Kidney capillary endothelial cell (primary cell): ENCODE measurements at places on chromosomes 6 and 20.

- DNase-seq, result no peak
These were observed 66.5 kb downstream of the PKIB start for GRCh38 chr6:122676688-122677087.

- no peak for DNase-seq
These were observed 887 bp downstream of the GABBR1 start for GRCh38 chr6:29631860-29632731.

DNA sequence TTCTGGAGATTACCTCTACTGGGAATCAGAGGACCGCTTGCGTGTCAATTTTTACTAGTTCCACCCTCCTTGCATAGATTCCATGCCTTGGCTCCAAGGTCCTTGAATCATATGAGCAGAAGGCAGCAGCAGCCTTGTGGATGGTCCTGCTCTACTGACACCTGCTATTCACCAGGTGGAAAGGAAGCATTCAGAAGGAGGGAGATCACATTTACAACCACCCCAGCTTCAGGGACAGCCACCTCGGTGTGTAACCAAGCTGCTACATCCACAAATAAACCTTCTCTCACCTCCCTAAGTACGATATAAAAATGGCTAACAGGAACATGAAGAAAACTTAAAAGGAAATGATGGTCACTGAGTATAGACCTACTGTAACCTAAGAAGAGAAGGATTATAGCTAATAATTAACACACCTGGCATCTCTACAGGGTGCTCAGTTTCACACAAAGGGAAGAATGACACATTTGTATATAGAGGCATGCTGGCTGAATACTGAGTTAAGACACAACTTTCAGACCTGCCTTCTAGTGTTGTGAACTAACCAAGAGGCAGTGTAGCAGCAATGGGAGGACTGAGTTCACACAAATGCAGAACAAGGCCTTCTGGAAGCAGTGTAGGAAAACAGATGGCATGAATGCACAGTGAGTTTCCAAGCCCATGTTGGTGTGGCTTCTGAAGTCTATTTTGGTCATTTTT lies 46.3 kb upstream of the SRPK1 start:
- DNase-seq, result no peak

DNA sequence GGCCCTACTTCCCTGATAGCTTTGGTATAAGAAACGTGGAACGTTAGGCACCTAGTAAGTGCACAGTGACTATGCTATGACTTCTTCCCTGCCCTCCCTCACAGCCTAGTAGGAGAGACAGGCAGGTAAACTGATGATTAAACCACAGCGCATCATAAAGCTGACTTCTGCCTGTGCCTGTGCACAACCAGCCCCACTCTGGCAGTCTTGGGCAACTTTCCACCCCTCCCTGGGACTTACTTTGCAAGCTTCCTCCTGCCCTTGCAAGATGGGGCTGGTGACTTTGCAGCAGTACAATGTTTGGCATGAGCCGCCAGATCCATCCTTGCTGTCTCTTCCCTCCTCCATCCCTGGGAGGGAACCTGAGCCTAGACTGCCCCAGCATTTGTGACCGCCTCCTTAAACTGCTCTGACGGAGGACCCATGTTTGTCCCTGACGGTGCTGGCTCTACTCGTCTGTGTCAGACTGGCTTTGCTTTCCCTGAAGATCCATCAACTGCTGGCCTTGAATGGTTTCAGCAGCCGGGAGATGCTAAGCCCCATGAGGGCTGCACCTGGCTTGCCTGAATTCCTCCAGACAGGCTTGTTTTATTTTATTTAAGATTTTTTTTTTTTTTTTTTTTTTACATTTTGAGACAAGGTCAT lies 36.1 kb downstream of the EFCAB8 start:
- no peak for DNase-seq

GRCh38 chr6:33175436-33176069 lies 16.7 kb downstream of the COL11A2 start:
- DNase-seq, result no peak

- DNase-seq, result peak; percentile 56
These were observed 20.9 kb downstream of the DEF6 start for GRCh38 chr6:35318196-35319171.

DNA sequence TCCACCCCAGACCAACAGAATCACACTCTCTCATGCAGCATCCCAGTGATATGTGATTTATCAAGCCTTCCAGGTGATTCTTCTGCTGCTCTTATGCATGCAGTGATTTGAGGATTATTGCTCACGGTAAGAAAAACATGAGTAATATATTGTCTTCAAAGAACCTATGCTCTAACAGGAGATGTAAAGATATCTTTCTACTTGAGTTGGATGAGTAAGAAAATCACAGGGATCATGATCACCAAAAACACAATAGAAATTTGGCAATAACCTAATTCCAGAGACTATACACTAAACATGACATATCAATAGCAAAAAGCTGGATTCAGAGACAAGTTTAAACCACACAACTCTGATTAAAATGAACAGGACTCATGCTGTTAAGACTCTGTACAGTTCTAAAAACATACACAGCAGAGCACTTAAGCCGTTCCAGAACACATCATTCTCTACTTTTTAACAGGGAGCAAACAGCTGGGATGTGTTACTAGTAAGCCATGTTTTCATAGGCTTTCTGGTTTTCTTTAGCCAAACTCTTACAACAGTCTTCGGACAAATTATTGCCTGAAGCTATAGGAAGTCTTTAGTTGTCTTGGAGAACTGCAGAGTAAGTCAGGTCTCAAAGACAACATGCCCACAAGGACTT lies 568.6 kb downstream of the HAO1 start:
- no peak for DNase-seq

- no peak for DNase-seq
These were observed 348.9 kb upstream of the MARCKS start for GRCh38 chr6:113508249-113508648.

GRCh38 chr6:41975276-41975675 lies 33.7 kb upstream of the CCND3 start:
- no peak for DNase-seq

DNA sequence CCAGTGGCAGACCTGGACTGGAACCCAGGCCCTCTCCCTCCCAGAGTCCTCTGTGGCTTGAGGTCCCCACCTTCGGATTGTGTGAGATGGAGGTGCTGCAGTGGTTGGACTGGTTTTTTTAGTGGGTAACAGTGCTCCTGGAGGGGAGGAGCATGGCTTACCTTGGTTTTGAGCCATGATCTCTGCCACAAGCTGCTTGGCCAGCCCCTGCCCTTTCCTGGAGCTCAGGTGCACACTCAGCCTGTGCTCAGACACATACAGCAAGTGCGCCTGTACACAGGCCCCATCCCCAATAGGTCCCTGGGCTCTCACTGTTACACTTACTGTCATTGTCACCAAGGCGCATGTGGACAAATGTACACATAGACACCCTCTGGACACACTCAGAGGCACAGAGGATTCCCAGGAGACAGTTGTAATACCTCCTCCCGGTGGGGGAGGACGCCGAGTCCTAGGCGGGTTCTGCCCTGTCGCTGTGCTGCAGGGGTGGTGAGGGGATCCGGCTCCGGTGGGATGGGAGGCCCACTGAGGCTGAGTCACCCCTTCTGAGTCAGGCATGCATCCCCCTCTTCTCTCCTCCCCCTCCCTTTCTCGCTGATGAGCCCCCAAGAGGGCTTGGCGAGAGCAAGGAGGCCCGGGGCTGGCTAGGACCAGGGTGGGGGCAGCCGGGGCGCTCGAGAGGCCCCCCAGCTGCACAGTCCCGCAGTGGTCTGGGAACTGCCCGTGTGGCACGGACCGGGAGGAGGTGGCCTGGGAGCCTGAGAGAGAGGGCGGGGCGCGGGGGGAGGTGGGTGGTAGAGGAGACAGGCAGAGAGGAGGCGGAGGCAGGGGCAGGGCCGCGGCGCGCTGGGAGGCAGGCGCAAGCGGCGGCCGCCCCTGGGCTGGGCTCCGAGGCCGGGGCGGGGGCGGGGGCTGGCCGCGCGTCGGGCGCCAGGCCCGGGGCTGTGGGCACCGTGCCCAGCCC lies 522 bp upstream of the EPB41L1 start:
- peak; percentile 54 for DNase-seq

GRCh38 chr20:34102342-34102741 lies 9.7 kb downstream of the EIF2S2 start:
- no peak for DNase-seq

- DNase-seq, result peak; percentile 51
These were observed 591 bp downstream of the IBTK start for GRCh38 chr6:82246802-82247504.

GRCh38 chr6:29561606-29562181 lies 2.2 kb upstream of the UBD start:
- DNase-seq, result no peak

GRCh38 chr20:57399587-57400155 lies 8.5 kb downstream of the RBM38 start:
- no peak for DNase-seq

- no peak for DNase-seq
These were observed 169.3 kb downstream of the ARID1B start for GRCh38 chr6:156946370-156946936.

DNA sequence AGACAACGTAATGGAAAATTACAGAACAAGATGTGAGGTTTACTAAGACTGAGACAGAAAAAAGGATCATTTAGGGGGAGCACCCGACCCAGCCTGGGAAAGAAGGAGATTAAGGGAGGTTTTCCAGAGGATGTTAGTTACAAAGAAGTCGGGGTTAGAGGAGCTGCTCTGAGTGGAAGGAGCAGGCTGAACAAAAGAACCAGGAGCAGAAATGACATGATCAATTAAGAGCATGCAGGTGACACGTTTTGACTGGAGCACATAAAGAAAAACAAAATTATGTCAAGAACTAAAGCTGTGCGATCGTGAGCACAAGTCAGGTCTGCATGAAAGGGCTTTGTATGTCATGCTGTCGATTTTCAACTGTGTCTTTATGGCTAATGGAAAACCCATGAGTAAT lies 417.3 kb upstream of the MARCKS start:
- no peak for DNase-seq

DNA sequence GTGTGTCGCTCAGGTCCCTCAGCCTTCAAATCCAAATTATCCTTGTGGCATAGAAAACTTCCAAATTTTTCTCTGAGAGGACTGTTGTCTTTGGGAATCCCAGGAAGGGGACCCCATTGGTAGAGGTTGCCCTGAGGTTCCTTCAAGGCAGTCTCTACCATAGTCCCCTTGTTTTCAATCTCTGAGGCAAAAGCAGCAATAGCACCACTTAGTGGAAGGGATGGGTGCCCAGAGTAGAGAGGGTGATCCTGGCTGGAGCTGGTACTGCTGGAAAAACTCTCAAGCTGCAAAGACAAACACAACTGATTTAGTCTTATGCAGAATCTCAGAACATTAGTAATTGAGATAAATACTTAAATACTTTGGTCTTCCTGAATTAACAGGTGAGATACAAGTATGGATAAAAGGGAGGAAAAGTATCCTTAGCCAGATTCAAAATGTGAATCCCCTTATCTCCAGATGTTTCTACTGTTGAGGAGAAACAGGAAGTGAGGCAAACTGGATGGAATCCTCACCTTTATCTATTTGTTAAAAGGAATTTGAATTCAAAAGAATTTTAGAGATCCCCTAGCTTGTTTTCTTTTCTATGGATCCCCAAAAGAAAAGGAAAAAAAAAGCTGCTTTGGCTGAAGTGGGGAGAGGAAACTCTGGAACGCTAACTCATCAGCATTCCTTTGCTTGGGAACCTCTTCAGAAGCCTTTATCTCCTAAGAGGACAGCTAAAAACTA lies 13.4 kb downstream of the ZNF318 start:
- DNase-seq, result no peak

DNA sequence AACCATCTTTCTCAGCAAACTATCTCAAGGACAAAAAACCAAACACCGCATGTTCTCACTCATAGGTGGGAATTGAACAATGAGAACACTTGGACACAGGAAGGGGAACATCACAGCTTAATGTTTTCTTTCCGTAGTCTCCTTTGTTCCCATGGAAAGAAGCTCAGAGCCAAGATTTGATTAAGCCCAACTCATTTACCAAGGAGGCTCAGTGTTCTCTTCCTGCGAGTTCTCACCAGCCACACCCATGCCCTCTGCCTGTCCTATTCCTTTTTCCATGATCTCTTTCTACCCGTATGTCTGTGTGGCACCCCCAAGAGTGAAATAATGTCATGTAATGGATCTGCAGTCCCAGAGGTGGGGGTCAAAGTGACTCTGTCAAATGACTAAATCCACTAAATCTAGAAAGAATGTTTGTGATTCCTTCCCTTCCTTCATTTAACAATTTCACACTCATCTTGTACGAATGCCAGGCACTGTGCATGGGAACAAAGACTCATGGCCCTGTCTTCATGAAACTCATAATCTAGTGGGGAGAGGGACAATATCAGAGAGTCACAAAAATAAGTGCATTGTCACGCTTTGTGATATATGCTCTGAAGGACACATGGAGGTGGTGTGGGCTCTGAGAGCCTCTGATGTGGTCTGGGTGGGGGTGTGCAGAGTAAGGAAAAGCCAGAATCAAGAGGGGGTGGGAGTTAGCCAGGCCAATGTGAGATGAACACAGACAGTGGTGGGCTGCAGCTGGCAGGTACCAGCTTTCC lies 292.1 kb downstream of the CDC5L start:
- DNase-seq, result no peak

DNA sequence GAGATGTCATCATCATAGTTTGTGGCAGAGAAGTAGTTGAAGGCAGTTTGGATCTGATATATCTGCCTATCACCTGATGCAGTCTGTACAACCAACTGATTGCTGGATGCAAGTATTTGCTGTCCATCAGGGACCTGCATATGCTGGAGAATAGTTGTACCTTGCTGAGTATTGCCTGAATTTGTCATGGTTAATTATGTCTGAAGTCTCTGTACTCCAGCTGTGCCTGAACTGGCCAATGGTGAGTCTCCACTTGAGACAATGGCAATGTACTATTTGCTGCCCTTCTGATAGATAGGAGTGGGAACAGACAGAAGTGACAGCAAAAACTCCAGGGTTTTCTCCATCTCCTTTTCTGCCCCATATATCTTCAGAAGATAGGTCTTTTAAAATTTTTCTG lies 531.5 kb downstream of the EPHA7 start:
- DNase-seq, result no peak

GRCh38 chr6:154917941-154918340 lies 77.2 kb upstream of the TIAM2 start:
- DNase-seq, result no peak

- DNase-seq, result no peak
These were observed 237.1 kb upstream of the MOCS1 start for GRCh38 chr6:40171343-40171742.

DNA sequence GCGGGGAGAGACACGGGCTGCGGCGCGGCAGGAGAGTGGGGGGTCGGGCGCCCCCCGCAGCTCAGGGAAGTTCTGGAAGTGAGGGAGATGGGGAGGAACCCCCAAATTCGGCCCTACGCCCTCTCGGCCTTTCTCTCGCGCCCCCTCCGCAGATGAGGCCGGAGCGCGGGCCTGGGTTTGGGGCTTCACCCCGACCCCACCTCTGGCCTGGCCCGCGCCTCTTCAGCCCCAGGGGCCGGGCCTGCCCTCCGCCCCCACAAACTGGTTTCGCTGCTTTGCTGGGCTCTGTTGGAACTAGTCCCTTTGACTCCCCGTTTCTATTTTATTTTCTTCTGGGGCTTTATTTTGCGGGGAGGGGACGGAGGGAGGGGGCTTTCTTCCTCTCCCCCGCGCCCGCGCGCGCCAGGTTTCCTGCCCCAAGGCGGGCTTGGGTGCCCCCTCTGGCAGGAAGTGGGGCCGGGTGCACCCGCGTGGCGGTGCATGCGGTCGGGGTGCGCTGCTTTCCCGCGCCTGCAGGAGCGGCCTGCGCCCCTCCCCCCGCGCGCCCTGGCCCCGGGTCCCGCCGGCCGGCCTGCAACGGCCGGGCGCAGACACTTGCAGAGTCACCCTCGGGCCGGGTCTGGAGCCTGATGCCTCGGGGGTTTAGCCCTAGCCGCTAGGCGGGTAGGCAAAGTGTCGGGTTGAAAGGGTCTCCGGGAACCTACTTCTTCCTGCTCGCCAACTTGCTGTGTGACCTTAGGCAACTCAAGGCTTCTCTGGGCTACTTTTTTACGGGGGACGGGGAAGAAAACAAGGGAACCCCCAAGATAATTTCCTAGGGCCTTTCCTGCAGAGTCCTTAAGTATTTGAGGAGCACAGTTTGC lies 1.3 kb downstream of the HMGA1 start:
- no peak for DNase-seq
